H7 (cell line): ENCODE measurements at places on chromosomes 7 and 10.

DNA sequence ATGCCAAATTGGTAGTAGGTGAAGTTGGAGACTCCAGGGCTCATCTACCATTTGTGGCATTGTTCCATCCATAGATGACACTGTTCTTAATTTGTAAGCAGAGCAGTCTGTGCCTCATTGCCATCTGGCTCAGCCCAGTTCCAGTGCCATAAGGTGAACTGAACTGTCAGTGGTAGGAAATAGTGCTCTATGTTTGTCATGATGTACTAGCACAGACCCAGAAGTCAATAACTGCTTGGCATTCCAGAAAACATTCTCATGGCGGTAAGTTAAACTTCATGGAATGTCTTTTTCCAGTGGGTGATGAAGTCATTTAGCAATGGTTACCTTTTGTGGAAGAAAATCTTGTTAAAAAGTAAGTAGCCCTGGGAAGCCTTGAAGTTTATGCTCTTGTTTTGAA, 302.7 kb downstream of the SUGCT start:
- no peak for DNase-seq

DNA sequence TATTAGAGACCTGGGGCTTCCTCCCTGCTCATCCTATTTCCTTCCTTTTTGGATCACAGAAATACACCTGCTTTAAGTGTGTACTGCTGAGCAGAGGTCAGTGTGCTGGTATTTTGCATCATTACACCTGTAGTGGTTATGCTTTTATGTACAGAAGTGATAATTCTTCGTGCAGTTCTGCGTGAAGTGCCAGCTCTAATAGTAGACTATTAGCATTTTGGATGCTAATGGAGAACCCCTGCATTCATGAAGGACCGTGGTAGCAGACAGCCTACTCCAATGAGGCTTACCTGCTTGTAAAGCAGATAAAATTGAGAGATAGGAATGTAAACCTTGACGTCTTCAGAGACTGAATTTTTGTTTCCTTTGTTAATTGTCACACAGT, 114.3 kb downstream of the CDK14 start:
- DNase-seq, result no peak

DNA sequence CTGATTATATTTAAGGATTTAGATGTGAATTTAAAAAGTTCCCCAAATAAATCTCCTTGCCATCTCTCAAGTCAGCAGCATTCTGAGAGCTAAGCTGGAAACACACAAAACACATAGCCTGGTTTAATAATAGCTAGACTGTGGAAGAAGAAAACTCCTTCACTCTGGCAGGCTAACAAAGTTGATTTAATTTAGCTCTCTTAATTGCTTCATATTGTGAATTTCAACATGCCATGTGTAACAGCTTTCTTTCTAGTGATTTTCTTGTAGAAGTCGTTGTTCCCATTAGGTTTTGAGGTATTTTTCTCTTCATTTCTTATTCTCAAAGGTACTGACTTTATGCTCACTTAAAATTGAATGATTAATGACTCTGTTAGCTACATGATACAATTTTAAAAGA, 216.8 kb upstream of the AKR1E2 start:
- no peak for DNase-seq

GRCh38 chr7:155222061-155222460, 75.6 kb upstream of the INSIG1 start:
- DNase-seq, result no peak

DNA sequence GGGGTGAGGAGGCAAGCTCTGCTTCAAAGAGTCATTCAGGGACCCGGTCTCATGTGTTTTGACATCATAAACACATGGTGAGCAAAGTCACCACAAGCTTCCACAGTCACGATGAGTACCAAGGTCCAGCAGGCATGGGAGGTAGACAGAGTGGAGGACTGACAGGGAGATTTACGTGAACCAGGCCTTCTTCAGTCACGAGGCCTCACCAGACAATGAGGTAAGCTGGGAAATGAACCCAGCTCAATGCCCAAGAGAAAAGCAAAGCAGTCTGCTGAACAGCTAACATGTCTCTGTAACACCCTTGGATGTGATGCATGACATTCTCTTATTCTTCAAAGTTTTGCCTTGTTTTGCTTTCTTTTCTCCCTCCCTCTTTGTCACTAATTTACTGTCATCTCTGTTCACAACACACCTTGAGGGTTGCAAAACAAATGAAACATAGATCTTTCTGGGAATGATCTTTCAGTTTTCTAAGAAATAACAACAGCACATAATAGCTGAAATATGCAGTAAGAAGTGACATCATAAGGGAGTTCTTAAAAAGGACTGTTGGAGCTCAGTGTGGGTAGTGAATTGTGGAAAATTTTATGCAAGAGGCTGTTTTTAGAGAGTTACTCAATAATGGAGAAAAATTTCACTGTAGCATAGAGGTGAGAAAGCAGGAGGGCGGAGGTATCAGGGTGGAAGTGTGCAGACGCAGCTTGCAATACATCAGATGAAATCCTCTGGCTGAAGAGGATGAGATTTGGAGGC, 9.0 kb downstream of the PPP1R17 start:
- DNase-seq, result no peak

GRCh38 chr7:66727058-66727457, 13.5 kb upstream of the RABGEF1 start:
- DNase-seq, result peak; percentile 15

- DNase-seq, result peak; percentile 24
Measured at GRCh38 chr10:15725603-15726002, 5.9 kb upstream of the ITGA8 start.

GRCh38 chr10:131242007-131242406, 69.5 kb downstream of the TCERG1L start:
- peak; percentile 88 for DNase-seq

DNA sequence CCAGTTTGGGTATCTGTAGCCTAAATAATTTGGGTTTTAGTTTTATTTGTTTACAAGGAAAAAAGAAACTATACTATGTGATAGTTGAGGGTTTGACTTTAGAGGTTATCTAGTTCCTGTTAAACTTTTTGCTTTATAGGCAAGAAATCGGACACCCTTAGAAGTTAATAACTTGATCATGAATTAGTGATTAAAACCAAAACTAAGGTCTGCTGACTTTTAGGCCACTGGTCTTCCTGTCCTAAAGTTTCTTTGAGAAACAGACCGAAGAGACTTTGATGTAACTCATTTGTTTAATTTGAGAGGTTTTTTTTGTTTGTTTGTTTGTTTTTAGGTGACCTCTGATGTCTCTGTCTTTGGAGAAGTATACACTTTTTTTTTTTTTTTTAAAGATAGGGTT, 59.7 kb downstream of the PHTF2 start:
- DNase-seq, result no peak

DNA sequence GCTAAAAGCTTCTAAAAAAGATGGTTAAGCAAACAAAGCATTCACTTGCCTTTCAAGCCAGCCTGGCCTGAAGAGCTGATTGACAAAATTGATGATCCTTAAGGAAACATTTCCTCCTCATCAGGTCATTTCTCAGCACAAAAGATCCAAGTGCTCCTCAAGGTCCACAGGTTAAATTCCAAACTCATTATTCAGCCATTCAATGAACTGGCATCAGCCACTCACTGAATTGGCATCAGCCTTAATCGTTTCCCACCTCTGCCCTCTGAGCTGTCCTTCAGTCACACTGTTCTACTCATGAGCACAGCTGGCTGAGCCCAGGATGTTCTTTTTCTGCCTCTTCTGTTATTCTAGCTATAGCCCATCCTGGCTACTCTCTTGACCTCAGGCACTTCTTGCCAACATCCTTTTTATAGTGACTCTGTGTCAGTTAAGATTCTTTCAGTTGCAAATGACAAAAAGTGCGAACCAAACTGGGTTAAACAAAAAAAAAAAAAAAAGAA, 147.5 kb downstream of the RAB11FIP2 start:
- no peak for DNase-seq

DNA sequence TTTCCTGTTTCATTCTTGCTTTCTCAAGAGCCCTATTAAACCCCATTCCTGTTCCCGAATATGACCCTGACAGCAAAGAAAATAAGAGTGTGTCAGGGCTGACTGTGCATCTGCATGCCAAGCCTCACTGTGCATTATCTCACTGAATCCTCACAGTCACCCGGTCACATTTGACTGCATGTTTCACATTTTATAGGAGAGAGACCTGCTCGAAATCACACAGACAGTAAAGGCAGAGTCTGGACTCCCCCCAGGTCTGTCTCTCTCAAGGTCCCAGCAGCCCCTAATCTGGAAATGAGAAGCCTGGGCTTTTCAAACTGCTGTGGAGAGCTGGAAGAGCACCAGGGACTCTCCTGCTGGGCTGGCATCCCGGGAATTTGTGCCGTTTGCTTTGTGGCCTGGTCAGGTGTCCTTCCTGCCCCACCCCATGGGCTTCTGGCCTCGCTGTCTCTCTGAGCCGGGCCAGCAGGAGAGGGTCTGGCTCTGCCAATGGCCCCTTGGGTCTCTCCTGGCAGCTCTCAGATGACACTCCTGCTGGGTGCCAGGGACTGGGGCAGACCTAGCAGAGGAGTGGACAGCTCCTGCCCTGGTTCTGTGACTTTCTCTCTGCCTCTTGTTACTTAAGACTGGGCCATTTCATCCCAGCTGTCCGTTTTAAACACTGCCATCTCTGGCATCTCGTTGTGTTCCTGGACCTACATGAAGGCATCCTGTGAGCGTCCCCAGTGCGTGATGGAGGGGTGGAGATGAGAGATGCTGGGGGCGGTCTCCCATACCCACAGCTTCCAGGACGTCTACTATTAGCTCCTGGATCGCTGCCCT, 173.6 kb downstream of the ARHGAP12 start:
- DNase-seq, result peak; percentile 75

DNA sequence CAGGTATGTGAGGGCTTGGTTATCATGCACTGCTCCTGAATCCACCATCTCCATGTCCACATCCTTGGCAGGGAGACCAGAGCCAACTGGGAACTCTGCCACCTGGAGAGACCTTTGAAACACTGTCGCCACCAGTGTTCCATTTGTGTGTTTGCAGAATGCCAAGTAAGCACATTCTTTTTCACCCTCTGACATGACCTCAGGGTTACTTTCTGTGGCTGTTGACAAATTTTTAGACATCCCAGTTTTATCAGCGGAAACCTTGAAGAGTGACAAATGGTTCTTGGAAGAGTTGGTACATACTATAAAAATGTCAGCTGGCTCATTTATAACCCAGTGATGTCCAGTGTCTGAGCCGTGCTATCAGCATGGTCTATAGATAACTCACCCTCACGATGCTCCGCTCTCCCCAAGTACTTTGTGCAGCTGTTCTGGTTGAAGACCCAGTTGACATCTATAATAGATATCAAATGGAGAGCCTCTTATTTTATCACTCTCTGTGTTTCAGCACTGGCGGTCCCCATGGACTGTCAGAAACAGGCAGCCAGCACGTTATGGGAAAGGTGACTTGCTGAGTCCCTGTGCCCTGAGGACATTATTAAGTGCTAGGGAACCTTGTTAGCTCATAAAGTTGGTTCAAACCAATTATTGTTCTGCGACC, 563.1 kb upstream of the GALNT17 start:
- DNase-seq, result no peak

- no peak for DNase-seq
Measured at GRCh38 chr10:12947741-12948140, 53.8 kb downstream of the CCDC3 start.

DNA sequence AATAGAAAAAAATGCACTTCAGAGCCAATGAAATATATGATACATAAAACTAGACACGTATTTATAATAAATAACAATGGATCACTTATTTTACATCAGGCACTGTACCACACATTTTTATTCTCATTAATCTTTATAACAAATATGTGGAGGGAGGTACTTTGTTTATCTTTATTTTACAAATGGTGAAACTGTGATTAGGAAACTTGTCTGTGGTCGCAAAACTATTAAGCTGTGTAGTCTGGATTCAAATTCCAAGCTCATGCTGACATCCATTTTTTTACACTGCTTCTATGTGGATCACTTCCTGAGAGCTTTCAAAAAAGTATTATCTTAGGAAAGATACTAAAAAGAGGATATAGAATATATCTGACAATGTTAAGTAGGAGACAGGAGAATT, 978.6 kb downstream of the SORCS1 start:
- no peak for DNase-seq

DNA sequence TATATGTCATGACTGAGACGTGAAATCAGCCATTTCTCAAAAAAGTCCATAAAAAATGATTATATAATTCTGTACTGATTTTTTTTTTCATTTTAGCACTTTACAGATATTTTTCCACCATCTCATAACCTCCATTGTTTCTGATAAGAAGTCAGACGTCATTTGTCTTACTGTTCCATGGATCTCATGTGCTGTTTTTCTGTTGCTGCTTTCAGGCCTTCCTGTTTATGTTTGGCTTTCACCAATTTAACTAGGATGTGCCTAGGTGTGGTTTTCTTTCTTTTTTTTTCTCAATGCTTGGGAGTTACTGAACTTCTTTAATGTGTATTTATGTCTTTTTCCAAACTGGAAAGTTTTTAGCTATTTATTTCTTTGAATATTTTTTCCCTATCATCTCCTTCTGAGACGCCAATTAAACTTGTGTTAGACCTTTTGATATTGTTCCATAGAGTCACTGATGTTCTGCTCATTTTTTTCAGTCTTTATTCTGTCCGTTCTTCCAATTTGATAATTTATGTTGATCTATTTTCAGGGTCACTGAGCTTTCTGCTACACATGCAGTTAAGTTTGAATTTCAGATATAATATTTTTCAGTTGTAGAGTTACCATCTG, 43.3 kb downstream of the TAF3 start:
- DNase-seq, result no peak

GRCh38 chr10:49271346-49271745, 27.6 kb upstream of the C10orf71 start:
- DNase-seq, result no peak

DNA sequence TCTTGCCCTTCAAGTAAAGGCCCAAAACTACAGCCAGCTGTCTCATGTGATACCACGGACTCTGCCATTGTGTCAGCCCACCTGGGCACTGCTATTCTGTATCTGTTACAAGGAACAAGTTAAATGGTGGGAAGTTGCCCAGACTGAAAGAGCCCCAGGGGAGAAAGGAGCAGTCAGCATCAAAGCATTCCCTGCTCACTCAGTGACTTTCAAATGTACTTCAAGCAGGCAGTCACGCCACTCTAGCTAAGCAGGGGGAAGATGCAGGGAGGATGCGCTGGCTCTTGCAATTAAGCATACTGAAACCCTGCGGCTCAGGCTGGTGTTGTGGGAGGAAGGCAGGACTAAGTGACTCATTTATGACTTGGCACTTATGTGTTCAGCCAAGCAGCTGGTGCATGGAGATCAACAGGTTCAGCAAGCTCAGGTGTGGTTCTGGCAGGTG, 1249.6 kb downstream of the TYW1 start:
- peak; percentile 44 for DNase-seq

GRCh38 chr7:74494076-74494548, 40.4 kb downstream of the GTF2IRD1 start:
- DNase-seq, result no peak

GRCh38 chr7:43838201-43838658, 31.1 kb downstream of the MRPS24 start:
- no peak for DNase-seq
